ENCODE measurements at places on chromosomes 12 and 14. TPM values are rescaled to one million over a fixed set of nuclear protein-coding genes. Genes with fewer than 3 reads are reported as not detected.

The AQP6 gene
- 0.12 TPM for polyA plus RNA-seq

The AMDHD1 gene
- polyA plus RNA-seq: 0.11 TPM

The PYM1 gene
- 23.9 TPM for polyA plus RNA-seq

The SLC17A8 gene
- 0.48 TPM for polyA plus RNA-seq

The AMN gene
- 0.45 TPM for polyA plus RNA-seq

The FBXW8 gene
- 11.1 TPM for polyA plus RNA-seq

The LIMA1 gene
- 109 TPM for polyA plus RNA-seq

The NID2 gene
- polyA plus RNA-seq: 95.3 TPM

DNA sequence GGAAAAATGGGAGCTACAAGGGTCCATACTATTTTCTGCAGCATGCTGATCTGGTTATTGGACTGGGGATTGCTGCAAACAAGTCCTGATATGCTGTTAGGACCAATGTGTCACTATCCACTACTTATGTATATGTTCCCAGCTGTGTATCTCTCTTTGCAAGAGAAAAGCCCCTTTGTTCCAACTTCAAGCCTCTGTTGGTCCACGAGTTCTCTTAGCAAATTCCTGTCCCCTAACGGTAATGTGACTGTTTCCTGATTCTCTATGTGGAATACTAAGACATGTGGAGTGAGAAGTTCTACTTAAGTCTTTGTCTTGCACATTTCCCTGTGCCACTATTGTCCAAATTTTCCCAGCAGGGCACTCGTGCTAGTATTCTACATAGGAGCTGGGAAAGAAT lies 557.7 kb downstream of the FSCB start:
- DNase-seq: no peak

GRCh38 chr14:95226801-95227200 lies 69.5 kb upstream of the DICER1 start:
- DNase-seq: no peak

- no peak for DNase-seq
Observed at GRCh38 chr14:74501691-74502090, 8.1 kb downstream of the ISCA2 start.

- DNase-seq: no peak
Observed at GRCh38 chr12:127411981-127412380, 855.0 kb upstream of the TMEM132C start.

DNA sequence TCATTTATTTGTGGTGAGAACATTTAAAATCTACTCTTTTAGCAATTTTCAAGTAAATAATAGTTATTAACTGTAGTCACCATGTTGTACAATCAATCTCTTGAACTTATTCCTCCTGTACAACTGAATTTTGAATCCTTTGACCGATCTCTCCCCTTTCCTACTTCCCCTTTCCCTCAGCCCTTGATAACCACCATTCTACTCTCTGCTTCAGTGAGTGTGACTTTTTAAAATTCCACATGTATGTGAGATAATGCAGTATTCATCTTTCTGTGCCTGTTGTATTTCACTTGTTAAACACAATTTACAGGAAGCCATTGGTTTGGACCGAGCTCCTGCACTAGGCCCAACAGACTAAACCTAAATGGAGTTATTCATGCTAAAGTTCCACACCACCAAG lies 458.9 kb upstream of the PDE3A start:
- no peak for DNase-seq

DNA sequence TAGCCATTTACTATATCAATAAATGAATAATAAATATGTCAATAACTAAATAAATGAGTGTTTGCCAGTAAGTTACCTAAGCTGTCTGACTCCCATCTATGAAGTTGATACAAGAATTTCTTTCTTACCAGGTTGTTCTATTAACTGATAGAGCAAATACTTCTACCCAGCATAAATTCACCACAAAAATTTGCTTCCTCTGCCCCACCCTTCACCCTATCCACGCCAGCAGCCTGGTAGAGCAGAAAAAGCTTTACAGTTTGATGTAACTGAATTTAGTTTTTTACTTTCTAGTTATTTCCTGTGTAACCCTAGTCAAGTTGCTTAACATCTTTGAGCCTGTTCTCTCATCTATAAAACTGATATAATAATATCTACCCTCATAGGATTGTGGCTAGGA lies 94.9 kb upstream of the SLC16A7 start:
- no peak for DNase-seq

DNA sequence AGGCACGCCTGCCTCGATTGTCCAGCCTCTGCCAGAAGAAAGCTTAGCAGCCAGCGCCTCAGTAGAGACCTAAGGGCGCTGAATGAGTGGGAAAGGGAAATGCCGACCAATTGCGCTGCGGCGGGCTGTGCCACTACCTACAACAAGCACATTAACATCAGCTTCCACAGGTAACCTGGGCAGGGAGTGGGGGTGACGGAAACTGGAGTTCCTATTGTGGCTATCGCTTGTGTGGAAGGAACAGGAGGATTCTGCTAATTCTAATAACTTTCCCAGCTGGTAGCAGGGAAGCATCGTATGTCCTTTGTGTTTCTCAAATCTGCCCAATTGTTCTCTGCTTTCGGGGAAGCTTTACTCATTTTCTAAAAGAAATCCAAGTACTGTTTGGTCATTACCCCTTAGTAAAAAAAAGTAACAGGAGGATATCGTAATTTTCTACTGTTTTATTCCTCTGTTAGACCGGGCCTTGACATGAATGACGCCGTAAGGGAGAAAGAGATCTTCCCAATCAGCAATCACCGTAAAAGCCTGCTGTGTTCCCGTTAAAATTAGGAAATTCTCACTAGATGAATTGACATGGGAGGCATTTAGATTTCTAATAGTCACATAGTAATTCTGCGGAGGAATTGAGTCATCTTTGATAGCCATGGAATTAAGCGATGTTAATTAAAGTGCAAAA lies 449 bp downstream of the THAP2 start:
- DNase-seq: no peak

DNA sequence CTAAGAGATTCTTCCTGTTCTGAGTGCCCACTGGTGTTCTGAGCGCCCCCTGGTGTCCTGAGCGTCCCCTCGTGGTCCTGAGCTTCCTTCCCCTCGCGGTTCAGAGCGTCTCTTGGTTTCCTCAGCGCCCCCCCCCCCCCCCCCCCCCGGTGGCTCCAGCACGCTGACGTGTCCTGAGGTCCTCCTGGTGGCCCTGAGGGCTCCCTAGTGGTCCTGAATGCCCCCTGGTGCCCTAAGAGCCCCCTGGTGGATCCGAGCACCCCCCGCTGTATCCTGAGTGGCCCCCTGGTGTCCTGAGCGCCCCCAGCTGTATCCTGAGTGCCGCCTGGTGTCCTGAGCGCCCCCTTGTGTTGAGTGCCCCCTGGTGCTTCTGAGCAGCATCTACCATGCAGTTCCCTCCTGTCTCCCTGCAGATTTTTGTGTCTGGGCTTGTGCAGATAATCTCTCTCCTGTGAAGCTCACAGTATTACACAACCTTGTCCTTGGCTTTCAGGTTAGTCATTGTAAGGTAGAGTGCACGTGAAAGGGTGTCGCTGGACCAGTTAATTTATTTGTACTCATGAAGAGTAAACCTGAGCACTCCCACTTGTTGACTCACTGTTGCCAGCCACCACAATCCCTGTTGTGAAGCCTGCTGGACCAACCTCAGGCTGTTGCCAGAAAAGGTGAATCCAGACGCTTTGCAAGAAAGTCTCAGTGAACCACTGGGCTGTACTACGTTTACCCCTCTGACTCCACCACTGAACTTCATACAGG lies 1168.4 kb downstream of the TMEM121 start:
- no peak for DNase-seq

DNA sequence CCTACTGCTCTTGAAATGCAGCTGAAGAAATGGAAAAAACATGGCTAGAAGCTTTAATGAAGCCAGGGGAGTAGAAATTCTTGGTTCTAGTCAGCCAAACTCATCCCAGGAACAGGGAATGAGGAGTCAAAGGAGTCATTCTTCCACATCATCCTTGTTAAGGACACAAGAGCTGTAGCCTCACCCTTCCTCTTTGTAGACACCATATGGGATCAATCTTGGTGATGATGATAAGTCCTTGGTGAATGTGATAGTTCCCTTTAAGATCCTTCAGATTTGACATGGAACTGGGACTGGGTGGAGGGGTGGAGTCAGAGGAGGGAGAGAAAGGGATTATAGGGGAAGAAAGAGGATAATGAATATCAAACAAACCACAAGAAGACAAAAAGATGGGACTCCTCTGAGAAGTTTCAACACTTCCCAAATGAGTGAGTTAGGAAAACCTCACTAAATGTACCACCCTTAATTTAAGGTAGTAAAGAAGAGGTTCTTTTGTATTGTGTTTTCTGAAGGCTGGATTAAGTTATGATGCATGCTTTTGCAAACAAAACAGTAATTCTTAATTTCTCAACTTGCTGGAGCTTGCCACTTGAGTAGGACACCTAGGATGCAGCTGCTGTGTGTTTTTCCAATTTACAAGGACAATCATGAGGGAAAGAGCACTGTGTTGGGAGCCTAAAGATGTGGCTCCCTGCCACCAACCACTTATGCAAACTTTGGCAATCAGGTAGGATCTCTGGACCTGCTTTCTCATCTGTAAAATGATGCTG lies 104.0 kb downstream of the WIF1 start:
- no peak for DNase-seq

- DNase-seq: peak; percentile 23
Observed at GRCh38 chr14:44586910-44587309, 79.8 kb upstream of the FSCB start.

DNA sequence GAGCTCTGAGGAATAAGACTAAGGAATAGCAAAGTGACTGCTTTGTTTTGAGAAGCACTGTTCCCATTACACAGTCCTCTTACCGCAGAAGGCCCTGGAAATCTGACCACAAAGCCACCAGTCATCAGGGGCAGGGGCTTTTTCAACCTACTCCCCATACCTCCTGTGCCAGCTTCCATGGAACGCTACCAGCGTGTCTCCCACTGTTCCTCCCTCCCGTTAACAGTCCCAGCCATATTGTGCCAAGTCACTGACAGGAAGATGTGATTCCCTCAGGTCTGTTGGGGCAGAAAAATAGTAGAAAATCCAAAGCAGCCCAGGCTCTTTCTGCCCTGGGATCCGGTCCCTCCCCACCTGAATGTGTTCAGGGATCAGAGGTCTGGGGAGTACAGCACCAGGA lies 46.6 kb upstream of the VPS33A start:
- DNase-seq: no peak

GRCh38 chr14:79878785-79879184 lies 332.5 kb downstream of the DIO2 start:
- no peak for DNase-seq

DNA sequence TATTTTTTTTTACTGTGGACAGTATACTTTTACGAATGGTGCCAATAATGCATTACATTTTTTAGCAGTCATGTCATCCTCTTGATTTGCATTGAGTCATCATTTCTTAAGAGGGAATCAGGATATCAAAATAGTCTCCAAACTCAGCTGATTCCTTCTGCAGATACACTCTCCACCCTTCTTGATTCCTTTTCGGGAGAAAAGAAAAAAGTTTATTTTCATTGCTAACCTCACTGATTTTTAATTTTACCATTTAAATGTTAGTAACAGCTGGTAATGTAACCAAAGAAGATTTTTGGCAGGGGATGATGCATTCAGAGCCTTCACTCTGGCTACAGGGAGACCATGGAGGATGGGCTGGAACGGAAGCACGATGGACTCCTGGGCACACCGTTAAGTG lies 47.5 kb downstream of the MRPL42 start:
- peak; percentile 71 for DNase-seq

DNA sequence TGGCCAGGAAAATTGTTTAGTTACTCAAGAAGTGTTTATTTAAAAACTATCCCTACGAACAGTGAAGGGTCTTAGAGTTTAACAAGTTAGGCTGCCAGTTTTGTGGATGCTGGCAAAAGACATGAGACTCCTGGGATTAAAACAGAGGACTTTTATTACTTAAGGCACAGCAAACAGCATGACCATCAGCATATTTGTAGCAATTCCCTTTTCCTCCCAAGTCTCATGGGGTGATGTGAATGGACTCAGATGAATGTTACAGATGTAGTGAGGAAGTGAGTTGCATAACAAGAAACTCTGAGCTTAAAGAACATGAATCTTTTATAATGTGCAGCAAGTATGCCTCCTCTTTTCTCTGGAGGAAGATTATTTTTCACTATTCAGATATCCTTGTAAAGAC lies 695.8 kb downstream of the RPS29 start:
- DNase-seq: peak; percentile 80

DNA sequence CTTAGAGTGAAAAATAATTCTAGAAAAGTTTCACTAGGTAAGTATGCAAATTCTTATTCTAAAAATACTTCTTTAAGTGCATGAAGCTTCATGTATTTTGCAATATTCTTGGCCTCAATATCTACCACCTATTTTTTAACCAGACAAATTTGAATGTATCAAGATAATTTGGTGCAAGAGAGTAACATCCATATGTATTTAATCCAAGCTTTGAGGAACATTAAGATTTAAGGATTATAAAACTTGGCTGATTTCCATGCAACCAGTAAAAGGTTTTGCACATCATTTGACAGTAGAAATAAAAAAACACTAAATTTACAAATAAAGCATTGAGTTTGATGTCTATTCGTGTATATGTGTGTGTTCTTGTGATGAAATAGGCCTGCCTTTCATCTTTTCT lies 7.7 kb downstream of the LUM start:
- DNase-seq: no peak

DNA sequence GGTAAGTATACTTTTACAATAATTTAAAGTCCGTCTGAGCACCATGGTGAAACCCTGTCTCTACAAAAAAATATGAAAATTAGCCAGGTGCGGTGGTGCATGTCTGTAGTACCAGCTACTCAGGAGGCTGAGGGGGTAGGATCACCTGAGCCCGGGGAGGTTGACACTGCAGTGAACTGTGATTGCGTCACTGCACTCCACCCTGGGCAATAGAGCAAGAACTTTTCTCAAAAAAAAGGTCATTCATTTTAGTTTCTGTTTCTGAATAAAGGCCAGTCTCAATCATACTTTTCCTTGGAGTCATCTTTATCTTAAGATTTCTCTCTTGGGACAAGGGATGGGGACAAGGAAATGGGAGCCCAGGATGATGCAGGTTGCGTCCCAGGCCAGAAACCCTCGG lies 12.9 kb downstream of the ANKRD13A start:
- no peak for DNase-seq

DNA sequence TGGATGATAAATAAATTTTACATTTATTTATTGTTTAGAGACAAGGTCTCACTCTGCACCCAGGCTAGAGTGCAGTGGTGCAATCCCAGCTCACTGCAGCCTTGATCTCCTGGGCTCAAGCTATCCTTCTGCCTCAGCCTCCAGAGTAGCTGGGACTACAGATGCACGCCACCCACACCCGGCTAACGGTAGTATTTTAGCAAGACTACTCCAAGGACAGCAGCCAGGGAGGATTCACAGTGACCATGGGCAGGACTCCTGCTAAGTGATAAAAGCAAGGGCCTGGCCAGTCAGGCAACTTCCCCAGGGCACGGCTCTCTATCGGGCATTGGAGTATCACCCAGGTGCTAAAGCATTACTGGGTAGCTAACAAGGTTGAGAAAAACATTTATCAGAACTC lies 55.4 kb downstream of the ARL6IP4 start:
- DNase-seq: no peak

DNA sequence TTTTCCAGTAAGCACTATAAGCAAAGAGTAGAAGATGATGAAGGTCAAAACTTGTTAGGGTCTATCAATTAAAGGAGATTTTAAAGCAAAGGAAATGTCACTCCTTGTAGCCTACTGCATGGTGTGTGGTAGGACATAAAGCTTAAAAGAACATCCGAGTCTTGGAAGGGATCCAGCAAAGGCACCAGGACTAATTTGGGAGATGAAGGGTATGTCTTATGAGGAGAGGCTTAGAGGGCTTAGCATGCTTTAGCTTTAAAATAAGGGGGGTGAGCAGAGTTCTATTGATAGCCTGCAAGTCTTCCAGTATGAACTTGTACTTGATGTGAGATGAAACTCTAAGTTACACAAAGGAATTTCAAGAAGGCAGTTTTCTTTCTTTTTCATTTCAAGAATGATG lies 11.8 kb upstream of the MYBPC1 start:
- DNase-seq: peak; percentile 79
